ENCODE measurements at places on chromosomes 5 and 9.

DNA sequence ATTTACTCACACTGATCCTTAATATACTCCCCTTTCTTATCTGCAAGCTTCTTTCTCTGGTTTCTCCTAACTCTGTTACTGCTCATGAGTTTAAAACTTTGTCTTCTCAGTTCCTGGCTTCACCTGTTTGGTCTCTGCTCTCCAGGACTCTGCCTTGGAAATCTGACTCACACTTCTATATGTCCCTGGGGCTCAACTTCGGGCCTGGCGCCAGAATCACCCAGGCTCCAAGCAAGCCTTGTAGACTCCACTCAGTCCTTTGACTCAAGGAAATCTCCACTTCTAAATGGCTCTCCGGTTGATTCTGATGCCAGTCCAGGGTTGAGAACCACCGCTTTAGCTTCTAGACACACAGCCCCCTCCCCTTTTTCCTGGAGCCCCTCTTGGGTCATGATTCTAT, 57.8 kb downstream of the TMC1 start:
- DNase-seq: no peak

DNA sequence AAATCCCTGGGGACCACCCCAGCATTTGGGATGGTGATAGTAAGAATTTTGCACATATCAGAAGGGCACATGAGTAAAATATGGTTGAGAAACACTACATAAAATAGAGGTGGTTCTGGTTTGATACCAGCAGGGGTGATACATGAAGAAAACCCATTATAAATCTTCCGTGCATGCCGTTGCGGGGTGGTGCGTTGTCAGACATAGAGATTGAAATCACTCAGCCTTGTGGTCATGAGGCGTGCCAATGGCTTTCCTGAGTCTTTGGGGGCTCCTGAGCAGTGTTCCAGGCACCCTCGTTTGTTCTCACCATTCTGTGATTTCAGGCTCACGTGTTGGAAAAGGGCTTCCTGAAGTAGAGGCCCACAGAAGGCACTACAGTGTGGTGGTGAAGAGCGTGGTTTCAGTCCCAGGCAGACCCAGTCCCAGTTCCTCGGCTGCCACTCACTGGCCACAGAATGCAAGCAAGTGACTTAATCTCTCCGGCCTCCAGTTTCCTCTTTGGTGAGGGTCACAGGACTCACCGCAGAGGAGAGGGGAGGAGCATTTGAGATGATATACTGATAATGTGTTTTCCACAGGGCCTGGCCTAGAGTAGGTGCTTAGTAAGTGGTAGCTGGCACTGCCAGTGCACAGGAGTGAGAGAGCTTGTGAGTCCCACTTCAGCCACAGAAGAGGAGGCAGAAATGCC, 20.5 kb upstream of the GLRX start:
- no peak for DNase-seq

- no peak for DNase-seq
Measured at GRCh38 chr5:110625376-110625999, 101.0 kb downstream of the TMEM232 start.

GRCh38 chr5:74293182-74293581, 347.3 kb downstream of the ENC1 start:
- DNase-seq: no peak

DNA sequence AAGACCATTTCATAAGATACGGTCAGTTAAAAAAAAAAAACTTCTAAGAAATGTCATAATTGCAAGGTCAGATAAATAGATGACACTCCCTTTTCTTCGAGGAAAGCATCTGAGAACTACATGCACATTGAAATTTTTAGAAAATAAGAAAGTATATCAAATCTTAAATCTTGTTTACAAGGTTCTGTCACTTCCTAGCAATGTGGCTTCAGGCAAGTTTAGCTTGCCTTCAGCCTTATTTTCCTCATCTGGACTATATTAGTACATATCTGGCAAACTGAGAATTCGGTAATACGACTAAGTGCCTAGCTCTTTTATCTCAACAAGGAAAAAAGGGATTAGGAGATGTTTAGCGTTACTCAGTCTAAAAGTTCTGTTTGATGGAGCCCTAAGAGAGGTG, 32.5 kb upstream of the OR2K2 start:
- no peak for DNase-seq

DNA sequence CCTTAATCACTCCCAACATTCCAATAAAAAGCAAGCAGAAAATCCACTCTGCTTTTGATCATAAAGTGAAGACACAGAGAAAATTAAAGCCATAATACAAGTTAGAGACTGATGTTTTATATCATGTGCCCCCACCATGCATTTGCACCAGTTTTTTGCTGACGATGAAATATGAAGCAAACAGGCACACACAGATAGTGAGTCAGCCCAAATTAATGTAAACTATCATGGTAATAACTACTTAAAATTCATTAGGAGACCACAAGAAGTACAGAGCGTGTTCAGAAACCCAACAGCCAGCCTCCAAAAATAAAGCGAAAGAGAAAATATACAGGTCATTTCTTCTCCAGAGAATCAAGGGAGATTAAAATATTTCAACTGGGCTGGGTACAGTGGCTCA, 46.4 kb upstream of the KDM4C start:
- DNase-seq: no peak

- DNase-seq: no peak
Measured at GRCh38 chr5:36854402-36855140, 22.0 kb upstream of the NIPBL start.

DNA sequence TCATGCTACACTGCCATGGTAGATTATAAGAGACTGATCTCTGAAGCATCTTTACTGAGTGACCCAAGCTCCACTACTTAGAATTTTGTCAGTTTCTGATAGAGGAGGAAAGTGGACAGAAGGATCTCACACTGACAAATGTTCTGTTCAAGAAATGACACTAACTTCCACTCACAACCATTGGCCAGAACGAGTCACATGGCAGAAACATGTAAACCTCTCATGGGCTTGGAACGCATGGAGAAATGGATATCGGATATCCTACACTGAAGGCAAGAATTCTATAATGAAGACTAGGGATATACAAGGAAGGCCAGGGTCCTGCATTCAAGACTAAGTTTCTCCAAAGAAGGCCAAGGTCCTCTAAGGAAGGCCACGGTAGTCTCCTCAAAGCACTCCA, 31.1 kb downstream of the EGFLAM start:
- DNase-seq: no peak

- DNase-seq: no peak
Measured at GRCh38 chr5:137831105-137831504, 36.6 kb upstream of the MYOT start.

DNA sequence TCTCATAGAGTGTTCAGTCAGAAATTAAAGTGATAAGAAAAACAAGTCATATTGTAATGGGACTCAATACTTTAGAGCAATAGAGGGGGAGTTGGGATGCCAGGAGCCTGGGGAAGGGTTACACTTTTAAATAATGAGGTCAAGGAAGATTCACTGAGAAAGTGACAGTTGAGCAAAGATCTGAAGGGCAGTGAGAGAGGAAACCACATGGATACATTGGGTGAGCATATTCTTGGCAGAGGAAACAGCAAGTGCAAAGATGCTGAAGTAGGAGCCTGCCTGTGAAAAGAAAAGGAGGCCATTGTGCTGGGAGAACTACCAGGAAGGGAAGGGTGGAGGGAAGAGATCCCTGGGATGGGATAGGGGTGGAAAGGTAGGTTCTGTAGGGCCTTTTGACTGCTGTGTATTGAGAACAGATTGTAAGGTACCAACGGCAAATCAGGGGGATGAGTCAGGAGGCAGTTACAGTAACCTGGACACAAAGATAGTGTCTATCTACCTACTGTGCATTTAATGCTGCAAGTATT, 79.4 kb downstream of the PAM start:
- DNase-seq: no peak

- DNase-seq: no peak
Measured at GRCh38 chr9:74132986-74133385, 364.1 kb upstream of the RORB start.

- DNase-seq: peak; percentile 35
Measured at GRCh38 chr5:152462021-152462721, 57.1 kb upstream of the NMUR2 start.

GRCh38 chr9:120441426-120442307, 138.3 kb downstream of the CDK5RAP2 start:
- no peak for DNase-seq
